ENCODE measurements at places on chromosomes 11 and 22.

GRCh38 chr11:134410766-134411165 lies 1.3 kb downstream of the B3GAT1 start:
- no peak for DNase-seq

- no peak for DNase-seq
These were observed 94.2 kb downstream of the ABTB2 start for GRCh38 chr11:34263441-34264091.

GRCh38 chr11:57322256-57323166 lies 2.2 kb downstream of the TNKS1BP1 start:
- no peak for DNase-seq

DNA sequence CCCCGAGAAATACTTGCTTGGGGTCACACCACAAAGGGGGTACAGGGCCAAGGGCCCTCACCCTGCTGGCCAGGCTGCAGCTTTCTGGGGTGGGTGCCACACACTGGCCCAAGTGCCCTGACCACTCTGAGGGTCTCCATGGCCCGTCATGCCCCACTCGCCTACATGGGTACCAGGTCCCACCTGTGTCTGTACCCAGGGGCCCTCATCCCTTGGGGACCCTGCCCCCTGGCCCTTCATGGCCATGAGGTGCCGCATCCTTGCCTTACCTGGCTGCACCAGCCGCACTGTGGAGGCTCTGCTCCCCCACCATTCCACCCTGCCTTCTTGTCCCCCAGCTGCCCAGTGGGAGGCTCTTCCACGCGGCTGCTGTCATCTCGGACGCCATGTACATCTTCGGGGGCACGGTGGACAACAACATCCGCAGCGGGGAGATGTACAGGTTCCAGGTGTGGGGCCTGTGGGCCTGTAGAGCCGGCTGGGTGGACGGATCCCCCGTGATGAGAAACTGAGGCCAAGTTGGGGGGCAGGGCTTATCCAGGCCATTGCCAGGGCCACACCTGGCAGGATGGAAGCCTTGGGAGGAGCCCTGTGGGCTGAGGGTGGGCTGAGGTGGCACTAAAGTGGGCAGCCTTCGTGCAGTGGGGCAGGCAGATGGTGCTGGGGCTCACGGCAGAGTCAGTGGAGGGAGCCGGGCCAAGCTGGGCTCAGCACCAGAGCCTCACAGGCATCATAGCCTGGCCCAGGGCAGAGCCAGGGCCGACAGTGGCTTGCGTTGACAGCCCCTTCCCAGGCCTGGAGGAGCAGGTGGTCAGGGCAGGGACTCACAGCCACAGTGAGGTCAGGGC lies 9.2 kb downstream of the THAP7 start:
- no peak for DNase-seq

DNA sequence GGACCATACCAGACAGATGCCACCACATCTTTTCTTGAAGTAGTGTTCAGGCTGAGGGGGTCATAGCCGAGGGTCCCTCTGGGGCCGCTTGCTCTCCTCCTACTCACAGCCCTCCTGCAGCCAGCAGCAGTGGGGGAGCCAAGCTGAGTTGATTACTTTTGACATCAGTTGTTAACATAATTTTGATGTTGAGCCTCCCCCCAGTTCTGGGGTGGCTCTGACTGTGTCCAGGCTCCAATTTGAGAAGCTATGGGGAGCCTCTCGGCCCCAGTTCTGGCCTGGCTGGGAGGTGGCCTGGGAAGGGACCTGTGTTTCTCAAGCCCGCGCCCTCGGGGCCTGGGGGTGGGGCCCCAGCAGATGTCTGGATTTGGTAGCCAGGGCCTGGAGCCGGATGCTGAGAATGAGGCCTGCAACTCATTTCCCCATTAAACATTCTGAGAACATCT lies 47.9 kb downstream of the KCNQ1OT1 start:
- DNase-seq = no peak

DNA sequence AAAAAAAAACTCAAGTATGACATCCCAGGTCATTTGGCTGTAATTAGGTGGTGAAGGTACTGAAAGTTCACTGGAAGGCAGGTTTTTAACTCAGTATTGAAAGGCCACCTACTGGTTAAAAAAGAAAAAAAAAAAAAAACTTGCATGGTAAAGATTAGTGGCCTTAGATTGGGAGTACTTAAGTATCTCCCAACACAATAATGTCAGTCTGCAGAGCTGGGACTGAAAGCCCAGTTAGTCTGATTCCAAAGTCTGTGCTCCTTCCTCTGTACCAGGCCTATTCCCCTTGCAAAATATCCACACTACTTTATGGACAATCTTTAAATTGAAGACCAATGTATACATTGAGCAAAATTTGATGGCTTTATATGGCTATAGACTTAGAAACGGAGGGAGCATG lies 85.5 kb downstream of the NOX4 start:
- no peak for DNase-seq

DNA sequence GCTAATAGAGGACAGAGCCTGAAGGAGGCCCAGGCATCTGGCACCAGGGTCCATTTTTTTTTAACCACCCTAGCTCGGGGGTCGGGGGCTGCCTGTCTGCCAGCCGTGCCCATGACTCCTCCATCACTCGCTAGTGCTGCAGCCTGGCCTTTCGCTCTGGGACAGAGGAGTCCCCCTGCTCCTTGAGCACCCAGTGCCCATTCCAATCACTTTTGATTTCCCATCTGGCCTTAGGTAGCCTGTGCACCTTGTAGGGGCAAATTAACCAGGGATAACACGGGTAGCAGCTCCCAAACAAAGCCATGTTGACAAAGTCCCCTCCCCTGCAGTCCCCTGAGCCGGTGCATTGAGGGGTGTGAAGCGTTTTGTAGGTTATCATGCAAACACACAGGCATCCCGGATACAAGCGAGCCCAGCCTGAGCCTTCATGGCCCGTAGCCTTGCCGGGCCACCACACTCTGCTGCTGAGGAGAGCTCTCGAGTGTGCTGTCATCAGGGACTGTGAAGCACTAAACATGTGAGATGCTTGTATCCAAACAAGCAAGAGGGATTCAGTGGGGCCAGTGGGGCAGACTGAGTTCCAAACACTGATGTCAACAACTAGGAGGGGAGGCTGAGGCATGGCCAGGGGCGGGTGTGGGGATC lies 208.7 kb downstream of the DSCAML1 start:
- DNase-seq = no peak

DNA sequence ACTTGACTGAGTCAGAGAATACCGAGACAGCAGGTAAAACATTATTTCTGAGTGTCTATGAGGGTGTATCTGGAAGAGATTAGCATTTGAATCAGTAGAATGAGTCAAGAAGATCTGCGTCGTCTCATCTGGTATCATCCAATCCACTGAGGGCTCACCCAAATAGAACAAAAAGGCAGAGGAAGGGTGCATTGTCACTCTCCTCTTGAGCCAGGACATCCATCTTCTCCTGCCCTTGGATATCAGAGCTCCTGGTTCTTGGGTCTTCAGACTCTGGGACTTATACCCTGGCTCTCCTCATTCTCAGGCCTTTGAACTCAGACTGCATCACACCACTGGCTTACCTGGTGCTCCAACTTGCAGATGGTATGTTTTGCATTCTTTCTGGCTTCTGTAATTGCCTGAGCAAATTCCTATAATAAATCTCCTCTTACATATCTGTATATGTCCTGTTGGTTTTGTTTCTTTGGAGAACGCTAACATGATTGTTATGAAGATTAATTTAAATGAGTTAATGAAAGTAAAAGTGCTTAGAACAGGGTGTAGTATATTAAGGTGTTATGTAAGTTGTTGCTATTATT lies 49.3 kb downstream of the ME3 start:
- DNase-seq = no peak

GRCh38 chr11:83643115-83643514 lies 356.9 kb upstream of the CCDC90B start:
- no peak for DNase-seq

DNA sequence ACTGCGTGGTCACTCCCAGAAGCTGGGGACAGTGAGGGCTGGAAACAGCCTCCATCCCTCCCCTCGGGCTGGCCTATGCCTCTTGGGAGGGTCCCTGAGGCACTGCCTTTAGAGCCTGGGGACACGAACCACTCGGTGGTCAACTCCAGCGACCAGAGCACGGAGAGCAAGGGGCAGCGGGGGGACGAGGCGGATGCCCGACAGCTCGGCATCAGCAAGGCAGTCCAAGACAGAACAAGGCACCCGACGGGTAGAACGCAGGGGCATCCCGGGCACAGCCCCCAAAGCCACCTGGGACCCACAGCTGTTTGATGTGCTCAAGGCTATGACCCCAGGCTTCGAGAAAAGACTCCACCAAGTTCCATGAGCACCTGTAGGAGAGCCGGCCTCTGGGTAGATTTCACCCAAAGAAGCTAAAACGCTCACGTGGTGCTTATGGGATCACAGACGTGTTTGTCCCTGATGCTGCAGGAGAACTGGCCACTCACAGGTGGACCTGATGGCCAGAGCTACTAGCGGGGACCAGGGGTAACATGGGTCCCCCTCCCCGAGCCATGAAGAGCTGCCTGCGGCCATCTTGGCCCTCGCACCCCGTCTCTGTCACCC lies 510 bp upstream of the LSP1 start:
- no peak for DNase-seq

GRCh38 chr11:86918973-86919372 lies 36.2 kb downstream of the FZD4 start:
- DNase-seq = no peak

DNA sequence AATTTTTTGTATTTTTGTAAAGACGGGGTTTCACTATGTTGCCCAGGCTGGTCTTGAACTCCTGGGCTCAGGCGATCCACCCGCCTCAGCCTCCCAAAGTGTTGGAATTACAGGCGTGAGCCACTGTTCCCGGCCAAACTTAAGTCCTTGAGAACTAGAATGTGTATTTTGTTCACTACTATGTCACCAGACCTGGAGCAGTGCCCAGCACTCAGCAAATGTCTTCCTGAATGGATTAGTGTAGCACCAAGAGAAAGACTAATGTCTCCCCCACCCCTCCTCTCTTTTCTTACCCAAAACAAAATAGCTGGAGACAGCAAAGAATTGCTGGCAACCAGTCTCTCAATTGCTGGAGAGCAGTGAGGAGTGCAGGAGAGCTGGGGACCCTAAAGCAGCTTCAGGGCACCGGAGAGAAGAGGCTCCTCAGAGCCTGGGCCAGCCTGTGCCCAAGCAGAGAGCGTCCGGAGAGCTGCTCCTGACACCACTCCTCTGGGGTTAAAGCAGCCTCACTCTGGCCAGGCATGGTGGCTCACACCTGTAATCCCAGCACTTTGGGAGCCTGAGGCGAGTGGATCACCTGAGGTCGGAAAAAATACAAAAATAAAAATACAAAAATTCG lies 14.9 kb downstream of the SLC25A18 start:
- no peak for DNase-seq

- no peak for DNase-seq
These were observed 24.6 kb downstream of the COA4 start for GRCh38 chr11:73852049-73852448.

DNA sequence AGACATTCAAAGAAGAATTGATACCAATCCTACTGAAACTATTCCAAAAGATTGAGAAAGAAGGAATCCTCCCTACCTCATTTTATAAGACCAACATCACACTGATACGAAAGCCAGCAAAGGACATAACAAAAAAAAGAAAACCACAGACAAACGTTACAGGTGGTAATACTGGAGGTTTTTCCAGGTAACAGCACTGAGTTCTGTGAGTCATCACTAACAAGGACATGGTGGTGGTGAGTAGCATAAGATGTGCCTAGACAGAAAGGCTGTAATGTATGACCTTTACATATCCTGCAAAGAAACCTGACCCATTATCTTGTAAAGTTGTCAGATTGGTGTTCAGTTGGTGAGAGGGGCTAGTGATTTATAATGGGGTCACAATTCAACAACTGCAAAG lies 15.3 kb downstream of the OR9G1 start:
- DNase-seq = no peak

DNA sequence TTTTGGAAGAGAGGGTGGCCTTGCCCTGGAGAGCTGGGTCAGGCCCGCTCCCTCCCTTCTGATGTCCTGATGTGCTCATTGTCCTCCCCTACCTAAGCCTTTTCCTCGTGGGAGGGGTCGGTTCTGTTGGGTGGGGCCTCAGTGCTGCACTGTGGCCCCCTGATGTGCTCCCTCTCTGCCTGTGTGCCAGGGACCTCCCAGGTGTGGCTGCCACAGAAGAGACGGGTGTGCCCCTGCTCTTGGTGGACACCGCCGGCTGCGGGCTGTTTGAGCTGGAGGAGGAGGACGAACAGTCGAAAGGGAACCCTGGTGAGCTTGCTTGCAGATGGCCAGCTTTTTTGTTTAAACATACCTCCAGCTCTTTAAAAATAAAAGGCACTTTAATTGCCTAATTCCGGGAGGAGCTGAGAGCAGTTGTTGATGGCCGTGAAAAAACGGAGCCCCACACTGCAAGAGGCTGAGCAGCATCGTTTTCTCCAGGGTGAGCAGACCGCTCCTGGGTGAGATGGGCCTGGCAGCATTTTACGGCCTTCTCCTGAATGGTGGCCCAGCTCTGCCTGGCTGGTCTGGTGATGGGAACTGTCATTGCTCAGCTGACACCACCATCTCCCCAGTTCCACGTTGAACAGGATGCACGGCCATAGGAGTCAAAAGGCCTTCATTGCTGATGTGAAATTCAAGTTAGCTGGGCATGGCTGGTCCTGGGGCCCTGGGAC lies 30.1 kb downstream of the IGHMBP2 start:
- DNase-seq = no peak

DNA sequence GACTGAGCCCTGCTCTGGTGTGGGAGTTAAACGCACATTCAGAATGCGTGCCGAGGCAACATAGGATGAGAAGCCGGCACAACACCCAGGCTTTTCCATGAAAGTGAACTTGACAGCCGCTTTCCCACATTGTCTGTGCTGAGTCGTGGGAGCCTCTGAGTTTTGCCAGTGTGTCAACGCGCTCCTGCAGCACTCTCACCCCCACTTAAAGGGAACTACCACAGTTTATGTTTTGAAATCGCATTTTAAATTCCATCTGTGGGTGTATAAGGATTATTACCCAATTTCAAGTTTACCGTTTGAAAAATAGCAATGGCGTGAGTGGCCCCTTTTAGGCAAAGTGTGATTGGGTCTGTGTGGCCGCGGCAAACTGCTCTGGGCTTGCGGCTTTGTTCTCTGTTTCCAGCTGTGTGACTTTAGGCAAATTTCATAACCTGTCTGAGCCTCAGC lies 81.5 kb downstream of the FBLN1 start:
- DNase-seq = no peak
